ENCODE measurements at places on chromosomes 7 and 10. TPM values are rescaled to one million over a fixed set of nuclear protein-coding genes. Genes with fewer than 3 reads are reported as not detected.
A peak's percentile ranks its signal among the peaks of the same experiment; 100 is the strongest.

DNA sequence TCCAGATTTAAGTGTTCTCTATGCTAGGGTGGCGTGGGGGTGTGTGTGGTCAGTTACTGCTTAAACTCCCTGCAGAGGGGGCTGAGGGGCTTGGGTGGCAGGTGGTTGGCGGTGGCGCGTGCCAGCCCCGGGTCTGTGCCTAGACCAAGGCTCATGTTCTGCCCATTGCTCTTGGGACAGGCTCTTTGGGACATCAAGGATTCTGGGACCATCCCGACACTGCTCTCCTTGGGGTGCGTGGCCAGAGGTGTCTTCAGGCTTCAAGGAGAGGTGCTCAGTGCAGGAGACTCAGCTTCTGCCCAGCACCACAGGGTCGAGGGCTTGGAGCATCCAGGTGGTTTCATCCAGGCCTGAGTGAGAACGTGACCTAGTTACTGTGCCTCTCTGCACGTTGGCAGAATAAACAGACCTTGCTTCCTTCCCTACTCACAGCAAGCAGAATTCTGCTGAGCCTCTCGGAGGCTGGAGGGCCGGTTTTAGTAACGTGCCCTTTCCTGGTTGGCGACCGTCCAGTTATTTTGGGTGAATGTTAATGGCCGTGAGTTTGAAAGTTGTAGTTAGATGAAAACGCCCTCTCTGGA lies 39.9 kb downstream of the CAMK1D start:
- no peaks in the 10 kb centered on the region for H3K27me3 ChIP-seq
- DNase-seq = no peak
- no peaks in the 10 kb centered on the region for H3K4me1 ChIP-seq
- peaks cover 7% of the 10 kb centered on the region for H3K36me3 ChIP-seq
- H3K27ac ChIP-seq = no peak overlapping the region
- H3K4me3 ChIP-seq = no peak overlapping the region

GRCh38 chr7:49127359-49127913 lies 203.1 kb downstream of the CDC14C start:
- H3K36me3 ChIP-seq = no peaks in the 10 kb centered on the region
- H3K4me3 ChIP-seq = no peak overlapping the region
- DNase-seq = no peak

DNA sequence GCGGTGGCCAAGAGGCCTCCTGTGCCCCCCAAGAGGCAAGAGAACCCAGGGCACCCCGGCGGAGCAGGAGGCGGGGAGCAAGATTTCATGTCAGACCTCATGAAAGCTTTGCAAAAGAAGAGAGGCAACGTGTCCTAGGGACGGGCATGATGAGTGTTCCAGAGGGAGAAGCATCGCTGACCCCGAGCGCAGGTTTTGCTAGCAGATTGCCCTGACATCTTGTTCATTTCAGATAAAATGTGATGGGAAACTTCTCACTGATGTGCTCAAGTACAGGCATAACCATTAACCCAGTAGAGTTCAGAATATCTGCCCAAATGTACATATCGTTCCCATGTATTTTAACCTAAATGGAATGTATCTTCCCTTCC lies 129.2 kb downstream of the APBB1IP start:
- no peak overlapping the region for H3K4me3 ChIP-seq
- no peak for DNase-seq
- H3K36me3 ChIP-seq = peaks cover 74% of the 10 kb centered on the region

GRCh38 chr7:116367171-116367813 lies 132.2 kb upstream of the CAV2 start:
- no peak overlapping the region for H3K4me3 ChIP-seq
- H3K27ac ChIP-seq = no peak overlapping the region
- H3K4me1 ChIP-seq = no peaks in the 10 kb centered on the region
- peaks cover 15% of the 10 kb centered on the region for H3K27me3 ChIP-seq
- DNase-seq = no peak
- H3K36me3 ChIP-seq = no peaks in the 10 kb centered on the region

GRCh38 chr10:62384057-62384446 lies 9.9 kb downstream of the ZNF365 start:
- peaks cover 50% of the 10 kb centered on the region for H3K27me3 ChIP-seq
- peak overlapping the region; percentile 15 for H3K27ac ChIP-seq
- H3K4me1 ChIP-seq = peaks cover 28% of the 10 kb centered on the region
- H3K4me3 ChIP-seq = no peak overlapping the region
- peaks cover 4% of the 10 kb centered on the region for H3K36me3 ChIP-seq

GRCh38 chr10:34104829-34105572 lies 710.1 kb downstream of the PARD3 start:
- H3K27ac ChIP-seq = no peak overlapping the region
- no peaks in the 10 kb centered on the region for H3K36me3 ChIP-seq
- no peak overlapping the region for H3K4me3 ChIP-seq
- no peak for DNase-seq
- H3K27me3 ChIP-seq = no peaks in the 10 kb centered on the region
- no peaks in the 10 kb centered on the region for H3K4me1 ChIP-seq

- no peak overlapping the region for H3K27ac ChIP-seq
- H3K27me3 ChIP-seq = peaks cover 24% of the 10 kb centered on the region
- no peaks in the 10 kb centered on the region for H3K36me3 ChIP-seq
- H3K4me3 ChIP-seq = peak overlapping the region; percentile 86
Observed at GRCh38 chr7:30136117-30136731, 1.4 kb downstream of the MTURN start.

GRCh38 chr7:128309124-128309523 lies 34.6 kb downstream of the RBM28 start:
- H3K4me1 ChIP-seq = no peaks in the 10 kb centered on the region
- H3K36me3 ChIP-seq = peaks cover 53% of the 10 kb centered on the region
- H3K27me3 ChIP-seq = no peaks in the 10 kb centered on the region
- no peak for DNase-seq

GRCh38 chr7:73967832-73968290 lies 60.1 kb upstream of the ELN start:
- no peak for DNase-seq
- H3K27ac ChIP-seq = no peak overlapping the region
- peaks cover 3% of the 10 kb centered on the region for H3K4me1 ChIP-seq
- H3K36me3 ChIP-seq = no peaks in the 10 kb centered on the region
- peaks cover 1% of the 10 kb centered on the region for H3K27me3 ChIP-seq

DNA sequence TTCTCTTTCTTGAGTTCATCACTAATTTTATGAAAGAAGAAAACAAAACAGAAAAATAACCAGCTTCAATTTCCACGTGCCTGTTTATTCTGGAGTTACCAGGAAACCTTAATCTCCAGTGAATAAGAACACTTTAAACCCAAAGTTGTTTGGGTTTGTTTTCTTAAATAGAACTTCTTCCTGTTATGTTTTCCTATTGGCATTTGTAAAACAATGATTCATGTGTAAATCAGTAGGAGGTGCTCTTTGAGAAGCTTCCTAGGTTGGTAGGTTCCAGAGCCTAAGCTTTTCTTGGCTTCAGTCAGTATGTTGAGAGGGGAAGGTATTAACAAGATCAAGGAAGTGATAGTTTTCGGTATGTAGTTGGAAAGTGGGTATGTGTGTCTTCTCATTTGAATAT lies 119.0 kb downstream of the BICC1 start:
- no peaks in the 10 kb centered on the region for H3K27me3 ChIP-seq
- H3K4me1 ChIP-seq = no peaks in the 10 kb centered on the region
- DNase-seq = no peak
- no peaks in the 10 kb centered on the region for H3K36me3 ChIP-seq
- H3K4me3 ChIP-seq = no peak overlapping the region
- no peak overlapping the region for H3K27ac ChIP-seq

DNA sequence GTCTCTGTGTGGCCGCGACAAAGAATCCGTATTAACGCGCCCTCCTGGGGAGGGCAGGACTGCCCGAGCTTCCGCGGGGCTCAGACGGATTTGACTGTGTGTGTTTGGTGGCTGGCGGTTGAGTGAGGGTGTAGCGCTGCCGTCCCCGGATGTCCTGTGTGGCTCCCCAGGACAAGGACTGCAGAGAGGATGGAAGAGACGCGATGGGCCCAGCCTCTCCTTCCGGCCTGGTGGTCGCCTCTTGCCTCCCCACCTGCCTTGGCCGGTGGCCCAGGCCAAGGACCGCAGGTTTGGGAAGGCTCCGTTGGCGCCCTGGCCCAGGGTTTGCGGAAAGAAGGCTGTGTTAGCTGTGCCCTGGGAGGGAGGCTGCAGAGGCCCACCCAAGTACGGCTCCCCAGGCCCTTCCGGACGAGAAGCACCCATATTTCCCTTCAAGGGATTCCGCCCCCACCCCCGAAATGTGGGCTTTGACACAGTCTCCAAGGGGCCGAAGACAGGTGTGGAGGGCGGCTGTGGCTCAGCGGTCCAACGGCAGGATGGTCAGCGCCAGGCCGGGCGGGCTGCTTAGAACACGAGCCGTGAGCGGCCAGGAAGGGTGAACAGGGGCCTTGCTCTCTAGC lies 2.3 kb downstream of the UNCX start:
- peak overlapping the region; percentile 68 for H3K27ac ChIP-seq
- peaks cover 13% of the 10 kb centered on the region for H3K36me3 ChIP-seq
- peaks cover 59% of the 10 kb centered on the region for H3K27me3 ChIP-seq
- H3K4me3 ChIP-seq = peak overlapping the region; percentile 19
- H3K4me1 ChIP-seq = peaks cover 15% of the 10 kb centered on the region

DNA sequence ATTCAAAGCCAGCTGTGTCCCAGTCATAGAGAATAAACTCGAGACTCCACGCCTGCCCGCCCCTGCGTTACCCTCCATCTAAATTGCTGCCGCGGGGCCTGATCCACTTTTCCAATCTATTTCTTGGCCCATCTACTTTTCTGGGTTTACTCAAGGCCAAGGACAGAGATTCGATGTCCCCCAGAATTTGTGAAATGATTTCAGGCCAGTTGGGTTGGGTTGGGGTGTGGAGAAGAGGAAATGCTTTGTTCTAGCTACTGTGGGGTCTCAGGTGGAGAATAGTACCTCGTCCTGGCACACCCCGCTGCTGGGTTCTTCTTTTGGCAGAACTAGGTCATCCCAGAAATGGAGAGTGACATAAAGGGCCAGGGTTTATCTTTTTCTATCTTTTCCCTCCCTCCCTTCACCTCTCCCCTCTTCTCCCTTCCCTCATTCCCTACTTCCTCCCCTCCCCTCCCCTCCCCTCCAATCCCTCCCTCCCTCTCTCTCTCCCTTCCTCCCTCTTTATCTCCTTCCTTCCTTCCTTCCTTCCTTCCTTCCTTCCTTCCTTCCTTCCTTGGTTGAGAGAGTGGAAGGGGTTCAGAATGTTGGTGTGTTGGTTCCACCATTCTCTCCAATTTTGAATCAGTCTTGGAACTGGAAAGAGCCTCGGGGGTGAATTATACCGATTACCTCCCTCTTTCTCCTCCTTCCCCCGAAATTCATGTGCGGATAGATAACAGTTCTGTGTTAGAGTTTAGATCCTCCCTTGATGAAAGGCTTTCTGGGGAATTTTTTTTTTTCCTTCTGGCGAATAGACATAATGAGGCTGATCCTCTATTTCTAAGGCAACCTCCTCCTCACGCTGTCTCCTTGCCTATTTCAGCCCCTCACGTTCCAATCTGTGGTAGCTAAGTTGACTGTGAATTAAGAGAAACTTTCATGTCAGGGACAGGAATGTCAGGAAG lies 1.2 kb upstream of the TMEM229A start:
- H3K36me3 ChIP-seq = no peaks in the 10 kb centered on the region
- no peak overlapping the region for H3K4me3 ChIP-seq
- DNase-seq = no peak
- peaks cover 2% of the 10 kb centered on the region for H3K4me1 ChIP-seq
- peaks cover 42% of the 10 kb centered on the region for H3K27me3 ChIP-seq

GRCh38 chr7:141671705-141672496 lies 30.1 kb downstream of the DENND11 start:
- H3K4me1 ChIP-seq = peaks cover 28% of the 10 kb centered on the region
- peaks cover 18% of the 10 kb centered on the region for H3K36me3 ChIP-seq
- H3K27me3 ChIP-seq = no peaks in the 10 kb centered on the region
- no peak overlapping the region for H3K27ac ChIP-seq
- H3K4me3 ChIP-seq = no peak overlapping the region
- DNase-seq = no peak

DNA sequence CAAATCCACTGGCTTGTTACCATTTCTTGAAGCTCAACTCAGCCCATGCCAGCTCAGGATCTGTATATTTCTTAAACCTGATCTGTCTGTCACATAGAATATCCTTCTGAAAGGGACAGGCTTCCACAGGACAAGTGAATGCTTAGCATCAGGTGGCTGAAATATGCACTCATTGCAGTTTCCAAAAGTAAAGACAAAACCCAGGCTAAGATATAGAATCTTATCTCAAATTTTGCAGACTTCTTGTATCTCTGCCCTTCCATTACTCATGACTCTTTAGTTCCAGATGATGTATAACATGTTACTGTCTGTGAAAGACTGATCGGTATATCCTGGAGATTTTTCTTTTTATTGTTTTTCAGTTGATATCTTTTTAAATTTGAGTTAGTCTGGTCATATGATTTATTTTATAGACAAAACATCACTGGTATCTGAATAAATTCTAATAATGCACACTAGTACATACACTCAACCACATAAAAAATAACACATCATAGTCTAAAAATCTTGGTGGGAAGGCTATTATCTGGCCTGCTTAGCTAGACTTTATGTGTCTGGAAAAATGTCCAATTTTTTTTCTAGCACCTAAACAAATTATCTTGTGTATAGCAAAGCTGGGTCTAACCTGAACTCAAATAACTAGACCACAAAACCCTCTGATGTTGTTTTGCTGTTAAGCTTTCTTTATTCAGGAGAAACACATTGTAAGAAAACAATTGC lies 182.6 kb downstream of the ADAM12 start:
- DNase-seq = no peak
- H3K4me3 ChIP-seq = no peak overlapping the region
- H3K36me3 ChIP-seq = no peaks in the 10 kb centered on the region
- H3K27me3 ChIP-seq = no peaks in the 10 kb centered on the region
- H3K27ac ChIP-seq = no peak overlapping the region
- H3K4me1 ChIP-seq = no peaks in the 10 kb centered on the region

- no peaks in the 10 kb centered on the region for H3K36me3 ChIP-seq
- H3K27ac ChIP-seq = no peak overlapping the region
- H3K4me3 ChIP-seq = no peak overlapping the region
- no peaks in the 10 kb centered on the region for H3K27me3 ChIP-seq
Observed at GRCh38 chr10:126097558-126098225, 201.3 kb downstream of the FANK1 start.

GRCh38 chr10:20885678-20886077 lies 11.4 kb downstream of the NEBL start:
- no peak overlapping the region for H3K4me3 ChIP-seq
- no peak for DNase-seq
- no peaks in the 10 kb centered on the region for H3K27me3 ChIP-seq
- H3K4me1 ChIP-seq = no peaks in the 10 kb centered on the region

DNA sequence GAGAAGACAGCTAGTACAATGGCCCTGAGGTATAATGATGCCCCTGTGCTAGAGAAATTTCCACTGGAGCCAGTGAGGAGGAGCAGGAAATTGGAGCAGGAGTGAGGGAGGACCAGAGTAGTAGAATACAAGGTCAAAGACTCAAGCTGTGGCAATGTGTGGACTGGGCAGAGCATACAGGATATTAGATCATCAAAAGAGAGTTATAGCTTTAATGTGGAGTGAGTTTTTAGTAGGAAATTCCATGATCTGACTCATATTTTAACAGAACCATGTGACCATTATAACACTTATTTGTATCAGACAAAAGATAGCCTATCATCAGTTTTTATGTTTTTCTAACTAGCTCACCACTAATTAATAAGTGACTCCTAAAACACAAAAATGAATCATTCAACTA lies 154.1 kb downstream of the DGKB start:
- no peak overlapping the region for H3K4me3 ChIP-seq
- H3K4me1 ChIP-seq = no peaks in the 10 kb centered on the region
- no peak overlapping the region for H3K27ac ChIP-seq
- no peak for DNase-seq
- H3K36me3 ChIP-seq = no peaks in the 10 kb centered on the region

The TFR2 gene
- total RNA-seq = 8.8 TPM

The CLEC5A gene
- total RNA-seq = not detected

The HMX3 gene
- not detected for total RNA-seq

The PNLIPRP2 gene
- not detected for total RNA-seq

The AKR1C8 gene
- 1.5 TPM for total RNA-seq

The GPR158 gene
- total RNA-seq = not detected

The NANOS1 gene
- 0.40 TPM for total RNA-seq

The SSC4D gene
- total RNA-seq = not detected

The SPDYE1 gene
- total RNA-seq = not detected

Data from activated CD4-positive, alpha-beta memory T cell treated with anti-CD3 and anti-CD28 coated beads, Interleukin-2, amount 10 ng/mL, durations not matched to agents 7 days and 5 days (primary cell).